ENCODE measurements at places on chromosomes 7 and 10.

DNA sequence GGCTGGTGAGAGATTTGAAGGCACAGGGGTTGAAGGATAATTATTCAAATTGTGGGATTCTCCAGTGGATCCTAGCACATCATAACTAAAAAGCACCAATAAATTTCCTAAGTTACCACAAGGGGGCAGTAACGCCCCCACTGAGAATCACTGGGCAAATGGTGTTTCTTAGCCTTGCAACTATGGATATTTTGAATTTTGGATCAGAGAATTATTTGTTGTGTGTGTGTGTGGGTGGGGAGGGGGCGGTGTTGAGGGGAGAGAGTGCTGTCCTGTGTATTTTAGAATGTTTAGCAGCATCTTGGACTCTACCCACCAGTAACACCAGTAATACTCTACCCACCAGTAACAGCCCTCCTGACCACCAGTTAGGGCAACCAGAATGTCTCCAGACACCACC lies 63.3 kb upstream of the PRKG1 start:
- peak; percentile 60 for DNase-seq

DNA sequence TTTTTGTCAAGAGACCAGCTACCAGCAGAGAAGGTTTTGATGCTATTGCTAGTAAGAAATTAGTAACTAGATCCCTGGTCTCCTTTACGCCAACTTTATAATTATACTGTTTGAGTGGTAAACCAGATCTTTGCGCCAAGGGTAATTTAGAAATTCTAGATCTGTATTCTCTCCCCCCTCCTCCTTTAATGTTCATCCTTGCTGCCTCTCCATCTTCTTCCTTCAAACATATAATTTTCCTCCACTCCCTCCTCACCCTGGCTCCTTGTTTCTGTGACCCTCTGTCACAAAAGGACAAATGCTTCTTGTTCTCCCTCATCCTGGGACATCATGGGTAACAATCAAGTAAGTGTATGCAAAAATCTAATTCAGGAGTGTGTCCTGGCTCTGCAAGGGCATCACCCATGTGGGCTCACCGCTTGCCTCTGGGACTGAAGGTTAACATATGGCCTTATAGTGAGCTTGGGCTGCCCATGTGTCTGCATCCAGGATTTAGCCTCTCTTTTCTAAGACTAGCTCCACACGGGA lies 121.2 kb downstream of the BAMBI start:
- no peak for DNase-seq

DNA sequence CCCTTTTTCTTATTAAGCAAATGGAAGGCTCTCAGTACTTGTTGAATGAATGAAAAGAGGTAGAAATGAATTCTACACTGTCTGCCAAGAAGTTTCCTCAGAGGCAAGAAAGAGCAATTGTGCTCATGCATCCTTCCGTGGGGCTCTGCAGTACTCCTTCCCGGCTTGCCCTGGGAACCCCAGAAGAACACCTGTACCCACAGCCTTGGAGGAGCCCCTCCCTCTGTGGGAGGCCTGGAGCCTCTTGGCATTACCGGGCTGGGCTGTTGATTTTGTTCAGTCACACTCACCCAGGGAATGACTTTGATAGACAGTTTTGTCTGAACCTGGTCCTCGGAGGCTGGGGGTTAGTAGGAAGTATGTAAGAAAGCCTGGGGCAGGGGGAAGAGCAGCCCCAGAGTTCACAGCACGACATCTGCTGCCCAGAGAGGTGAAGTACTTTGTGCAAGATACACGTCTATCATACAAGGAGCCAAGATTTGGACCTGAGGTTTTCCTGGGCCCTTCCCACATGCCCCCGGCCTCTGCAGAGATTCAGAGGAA lies 134.8 kb upstream of the GDF10 start:
- DNase-seq, result no peak

- no peak for DNase-seq
These were observed 42.9 kb downstream of the CHN2 start for GRCh38 chr7:29237489-29237888.

DNA sequence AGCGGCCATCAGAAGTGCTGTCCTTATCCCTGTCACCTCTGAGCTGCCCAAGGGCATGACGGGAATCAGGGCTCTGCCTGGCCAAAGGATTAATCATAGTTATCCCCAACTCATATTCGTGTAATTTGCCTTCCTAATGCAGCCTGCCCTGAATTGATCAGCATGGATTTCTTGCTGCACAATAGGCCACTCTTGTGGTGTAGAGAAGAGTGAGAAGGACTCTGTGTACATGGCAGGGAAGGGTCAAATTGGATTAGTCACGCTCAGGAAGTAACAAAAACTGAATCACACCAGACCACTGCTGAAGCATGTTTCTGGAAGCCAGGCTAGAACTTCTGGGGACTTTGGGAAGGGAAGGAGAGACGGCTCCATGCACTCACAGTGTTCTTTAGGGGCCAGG lies 227.0 kb downstream of the BUB3 start:
- no peak for DNase-seq

GRCh38 chr10:27297844-27298521 lies 57.4 kb upstream of the ACBD5 start:
- DNase-seq, result no peak

DNA sequence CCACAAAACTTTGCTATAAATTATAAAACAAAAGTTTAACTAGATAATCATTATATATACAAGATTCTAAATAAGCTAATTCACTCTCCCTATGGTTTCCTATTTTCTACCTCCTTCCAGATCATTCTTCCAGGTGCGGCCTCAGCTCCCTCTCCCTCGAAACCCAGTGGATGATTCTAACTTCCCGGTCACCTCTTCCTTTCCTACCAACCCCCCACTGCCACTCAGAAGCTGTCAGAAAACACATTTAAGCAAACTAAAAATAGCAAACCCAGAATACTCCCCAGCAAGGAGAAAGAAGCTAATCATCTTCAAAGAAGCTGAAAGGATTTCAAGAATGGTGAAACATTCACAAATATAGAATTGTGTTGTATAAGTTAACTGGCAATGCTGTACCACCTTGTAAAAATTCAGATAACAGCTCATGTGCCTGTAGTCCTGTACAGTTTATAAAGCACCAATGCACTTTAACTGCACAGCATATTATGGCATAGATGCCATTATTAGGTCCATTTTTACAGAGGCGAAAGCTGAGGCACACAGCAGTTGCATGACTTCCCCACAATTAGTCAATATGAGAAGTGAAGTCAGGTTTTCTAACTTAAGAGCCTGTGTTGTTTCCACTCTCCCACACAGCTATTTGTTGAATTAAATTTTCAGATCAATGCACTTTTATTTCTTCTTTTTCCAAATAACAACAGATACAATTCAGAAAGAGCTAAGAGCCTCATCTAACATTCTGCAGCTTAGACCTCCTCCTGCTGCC lies 13.7 kb upstream of the DNTT start:
- DNase-seq, result no peak

DNA sequence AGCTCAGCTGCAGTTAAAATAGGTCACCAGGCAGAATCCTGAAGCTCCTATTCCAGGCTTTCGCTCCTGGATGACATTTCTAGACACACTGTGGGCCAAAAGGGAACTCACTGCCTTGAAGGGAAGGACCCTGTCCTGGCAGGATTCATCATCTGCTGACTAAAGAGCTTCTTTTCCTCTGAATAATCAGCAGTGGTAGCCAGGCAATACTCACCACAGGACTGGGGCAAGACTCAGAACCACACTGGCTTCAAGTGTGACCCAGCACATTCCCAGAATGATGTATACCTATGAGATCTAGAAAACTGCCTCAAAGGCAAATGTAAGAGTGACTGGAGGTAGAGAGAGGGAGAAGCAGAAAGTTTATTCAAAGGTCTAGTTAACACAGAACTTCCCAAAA lies 29.5 kb upstream of the EBF3 start:
- no peak for DNase-seq

- peak; percentile 81 for DNase-seq
These were observed 210.4 kb upstream of the ADO start for GRCh38 chr10:62594093-62594520.

GRCh38 chr7:128404143-128404681 lies 5.6 kb downstream of the IMPDH1 start:
- peak; percentile 47 for DNase-seq

DNA sequence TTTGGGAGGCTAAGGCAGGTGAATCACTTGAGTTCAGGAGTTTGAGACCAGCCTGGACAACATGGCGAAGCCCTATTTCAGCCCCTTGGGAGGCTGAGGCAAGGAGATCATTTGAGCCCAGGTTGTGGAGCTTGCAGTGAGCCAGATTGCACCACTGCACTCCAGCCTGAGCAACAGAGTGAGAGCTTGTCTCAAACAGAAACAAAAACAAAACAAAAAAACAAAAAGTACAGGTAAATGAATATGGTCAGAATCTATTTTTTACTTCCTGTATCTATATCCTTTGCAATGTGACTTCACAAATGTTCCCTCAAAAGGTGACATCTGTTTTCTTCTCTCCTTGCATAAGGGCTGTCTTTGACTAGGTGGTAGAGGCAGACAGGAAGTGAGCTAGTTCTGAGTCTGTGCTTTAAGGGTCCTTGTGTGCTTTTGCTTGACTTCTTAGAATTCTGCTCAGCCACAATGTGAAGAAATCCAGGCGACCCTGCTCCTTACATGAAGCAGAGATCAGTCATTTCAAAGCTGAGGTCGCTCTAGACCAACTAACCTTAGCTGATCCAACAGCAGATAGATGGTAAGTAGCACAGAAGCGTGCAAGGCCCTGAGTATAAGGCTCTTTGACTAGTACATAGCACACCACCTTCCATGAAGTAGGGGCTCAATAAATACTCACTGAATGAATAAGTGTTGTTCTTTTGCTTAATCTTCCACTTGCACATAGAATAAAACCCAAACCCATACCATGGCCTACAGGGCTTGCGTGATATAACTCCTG lies 423.2 kb upstream of the PCDH15 start:
- DNase-seq, result no peak

DNA sequence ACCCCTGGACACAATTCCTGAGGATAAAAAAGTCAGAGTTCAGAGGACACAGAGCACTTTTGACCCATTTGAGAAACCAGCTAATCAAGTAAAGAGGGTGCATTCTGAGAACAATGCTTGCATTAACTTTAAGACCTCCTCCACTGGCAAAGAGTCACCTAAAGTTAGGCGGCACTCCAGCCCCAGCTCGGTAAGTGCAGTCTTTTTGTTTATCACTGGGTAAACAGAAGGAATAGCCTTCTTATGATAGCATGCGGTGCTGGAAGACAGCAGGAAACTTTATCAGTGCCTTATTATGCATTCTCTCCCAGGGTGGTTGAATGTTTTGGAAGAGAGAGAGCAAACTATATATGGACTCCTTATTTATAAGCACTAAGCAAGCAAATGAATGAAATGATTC lies 130.5 kb downstream of the CDK14 start:
- DNase-seq, result peak; percentile 11

- DNase-seq, result no peak
These were observed 102.5 kb downstream of the APBB1IP start for GRCh38 chr10:26540601-26541000.

DNA sequence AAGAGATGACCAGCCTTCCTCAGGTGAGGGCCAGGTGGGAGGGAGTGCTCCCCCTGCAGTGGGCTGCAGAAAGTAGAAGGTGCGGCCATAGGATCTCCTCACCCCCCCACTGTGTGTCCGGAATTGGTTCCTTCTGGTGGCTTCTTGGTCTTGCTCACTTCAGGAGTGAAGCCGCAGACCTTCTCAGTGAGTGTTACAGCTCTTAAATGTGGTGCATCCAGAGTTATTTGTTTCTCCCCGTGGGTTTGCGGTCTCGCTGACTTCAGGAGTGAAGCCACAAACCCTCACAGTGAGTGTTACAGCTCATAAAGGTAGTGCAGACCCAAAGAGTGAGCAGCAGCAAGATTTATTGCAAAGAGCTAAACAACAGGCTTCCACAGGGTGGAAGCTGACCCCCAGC lies 90.3 kb upstream of the NPS start:
- no peak for DNase-seq

- DNase-seq, result no peak
These were observed 1.5 kb upstream of the C10orf95 start for GRCh38 chr10:102452672-102453340.

- DNase-seq, result peak; percentile 70
These were observed 336.8 kb downstream of the WDR11 start for GRCh38 chr10:121188005-121188404.

- peak; percentile 8 for DNase-seq
These were observed 30.8 kb downstream of the FKBP6 start for GRCh38 chr7:73358590-73359275.

GRCh38 chr7:117076426-117076943 lies 123.2 kb downstream of the ST7 start:
- DNase-seq, result no peak

GRCh38 chr7:40899151-40899550 lies 764.3 kb downstream of the SUGCT start:
- no peak for DNase-seq

- no peak for DNase-seq
These were observed 21.5 kb downstream of the POLL start for GRCh38 chr10:101566333-101567164.

DNA sequence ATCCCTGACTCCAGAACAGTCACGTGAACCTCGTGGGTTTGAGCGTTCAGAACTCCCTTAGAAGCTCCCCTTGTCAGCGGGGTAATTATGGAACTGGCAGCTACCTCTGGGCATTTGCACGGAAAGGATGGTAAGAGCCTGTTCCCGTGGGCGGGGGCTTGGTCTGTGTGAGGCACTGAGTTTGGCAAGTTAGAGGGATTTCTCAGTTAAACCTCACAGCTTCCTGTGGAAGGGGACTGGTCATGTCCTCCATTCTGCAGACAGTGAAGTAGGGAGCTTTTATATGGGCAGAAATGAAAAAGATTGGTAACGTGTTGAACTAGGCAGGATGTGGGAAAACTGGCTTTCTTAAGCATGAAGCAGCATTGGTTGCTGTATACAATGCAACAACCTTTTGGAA lies 16.0 kb downstream of the PALD1 start:
- DNase-seq, result no peak

DNA sequence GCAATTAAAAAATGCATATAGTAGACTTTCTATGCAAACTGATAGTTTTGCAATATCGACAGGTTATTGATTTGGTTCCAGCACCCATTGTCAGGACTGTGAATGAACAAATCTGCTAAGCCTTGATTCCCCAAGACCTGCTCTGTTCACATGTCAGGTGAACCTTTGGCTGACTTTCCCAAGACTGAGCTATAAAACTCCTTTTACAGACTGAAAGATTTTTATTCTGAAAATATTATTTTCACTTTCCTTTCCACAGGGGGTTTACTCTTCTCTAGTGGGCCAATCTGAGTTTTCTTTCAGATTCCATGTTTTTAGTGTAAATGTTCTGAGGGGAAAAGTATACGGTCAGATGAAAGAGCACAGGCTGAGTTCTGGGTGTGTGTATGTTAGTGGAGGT lies 199.2 kb upstream of the BMPER start:
- DNase-seq, result no peak

GRCh38 chr10:119211176-119211575 lies 3.8 kb downstream of the GRK5 start:
- no peak for DNase-seq

Measured in HT-29 (cell line).